C1 segment of cervical spinal cord (tissue), 14 donors: ENCODE measurements at places on chromosomes 2 and 18.

GRCh38 chr2:218027426-218028188 lies 24.8 kb upstream of the TNS1 start:
- no peak for DNase-seq

- DNase-seq, result no peak
Measured at GRCh38 chr2:37477921-37478320, 133.5 kb downstream of the QPCT start.

- DNase-seq, result no peak
Measured at GRCh38 chr2:222318712-222319585, 20.2 kb upstream of the PAX3 start.

- no peak for DNase-seq
Measured at GRCh38 chr18:54388203-54389142, 30.8 kb downstream of the C18orf54 start.

DNA sequence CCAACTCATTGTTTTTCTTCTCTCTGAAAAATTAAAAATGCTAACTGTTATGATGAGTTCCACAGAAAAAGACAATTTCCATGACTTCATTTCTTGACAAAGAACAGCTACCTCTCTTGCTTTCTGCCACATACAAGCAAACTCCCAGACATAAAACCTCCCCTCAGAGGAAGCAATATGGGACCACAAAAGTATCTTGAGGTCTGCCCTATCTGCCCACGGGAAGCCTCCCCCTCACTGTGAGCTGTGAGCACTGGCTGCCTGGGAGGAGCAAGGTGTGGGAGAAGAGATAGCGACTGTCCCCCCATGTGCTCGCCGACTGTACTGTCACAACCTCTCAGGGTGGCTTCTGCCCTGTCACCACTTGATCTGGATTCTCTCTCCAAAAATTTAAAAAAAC lies 69.7 kb upstream of the NRP2 start:
- DNase-seq, result no peak

DNA sequence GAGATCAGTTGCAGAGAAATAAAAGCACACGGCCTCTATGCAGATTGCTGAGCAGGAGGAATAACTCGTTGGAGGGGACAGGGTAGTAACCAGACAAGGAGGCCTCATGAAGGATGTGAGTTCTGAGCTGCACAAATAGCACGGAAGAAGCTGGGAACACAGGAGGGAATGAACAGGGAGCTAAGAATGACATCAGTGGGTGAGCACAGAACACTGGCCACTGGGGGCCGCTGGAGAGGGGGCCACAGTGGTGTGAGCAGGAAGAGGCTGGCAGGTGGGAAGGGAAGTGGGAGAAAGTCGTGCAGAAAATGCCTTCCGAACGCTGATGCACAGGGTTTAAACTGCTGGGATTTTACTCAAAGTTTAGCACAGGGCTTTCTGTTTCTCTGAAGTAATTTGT lies 61.0 kb downstream of the ZAP70 start:
- DNase-seq, result no peak

- no peak for DNase-seq
Measured at GRCh38 chr18:48030616-48031480, 100.4 kb upstream of the SMAD2 start.

GRCh38 chr18:38402509-38402908 lies 836.9 kb upstream of the CELF4 start:
- DNase-seq, result no peak

DNA sequence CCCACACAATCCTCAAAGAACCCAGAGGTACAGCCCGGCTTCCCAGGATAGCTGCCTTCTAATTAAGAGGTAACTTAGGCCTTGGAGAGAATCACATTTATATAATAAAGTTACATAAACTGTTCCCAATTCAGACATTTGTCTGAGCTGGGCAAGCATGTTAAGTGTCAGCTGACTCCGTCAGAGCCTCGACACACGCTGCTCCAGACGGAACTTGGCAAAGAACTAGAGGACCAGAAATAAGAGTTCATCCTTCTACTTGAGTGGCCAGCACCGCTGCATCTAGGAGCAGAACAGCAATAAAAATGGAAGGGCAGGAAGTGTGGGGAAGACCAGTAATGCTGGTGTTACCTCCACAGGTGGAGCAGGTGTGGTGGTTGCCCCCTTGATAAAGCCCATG lies 80.5 kb downstream of the MYO5B start:
- no peak for DNase-seq

GRCh38 chr2:43609290-43609918 lies 13.6 kb upstream of the THADA start:
- DNase-seq, result no peak

DNA sequence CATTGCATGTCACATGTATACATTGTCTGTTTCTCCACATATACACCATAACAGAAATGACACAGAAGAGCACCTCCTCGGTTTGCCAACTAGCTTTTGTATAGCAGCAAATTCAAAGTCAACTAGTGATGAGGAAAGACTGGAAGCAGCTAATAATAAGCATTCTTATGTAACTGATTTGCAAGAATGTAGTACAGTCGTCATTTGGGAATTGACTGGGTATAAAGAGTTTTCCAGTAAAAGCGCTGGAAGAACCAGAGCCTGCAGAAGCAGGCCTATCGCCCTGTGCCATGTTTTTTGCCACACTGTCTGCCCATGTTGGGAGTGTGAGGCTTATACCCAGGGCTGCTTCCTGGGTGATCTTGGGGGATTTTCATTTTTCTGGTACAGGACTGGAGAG lies 310.6 kb downstream of the GBX2 start:
- DNase-seq, result no peak

- DNase-seq, result no peak
Measured at GRCh38 chr2:121504316-121504715, 26.4 kb upstream of the RNU4ATAC start.

GRCh38 chr2:129672521-129672920 lies 306.9 kb upstream of the RAB6C start:
- DNase-seq, result no peak

DNA sequence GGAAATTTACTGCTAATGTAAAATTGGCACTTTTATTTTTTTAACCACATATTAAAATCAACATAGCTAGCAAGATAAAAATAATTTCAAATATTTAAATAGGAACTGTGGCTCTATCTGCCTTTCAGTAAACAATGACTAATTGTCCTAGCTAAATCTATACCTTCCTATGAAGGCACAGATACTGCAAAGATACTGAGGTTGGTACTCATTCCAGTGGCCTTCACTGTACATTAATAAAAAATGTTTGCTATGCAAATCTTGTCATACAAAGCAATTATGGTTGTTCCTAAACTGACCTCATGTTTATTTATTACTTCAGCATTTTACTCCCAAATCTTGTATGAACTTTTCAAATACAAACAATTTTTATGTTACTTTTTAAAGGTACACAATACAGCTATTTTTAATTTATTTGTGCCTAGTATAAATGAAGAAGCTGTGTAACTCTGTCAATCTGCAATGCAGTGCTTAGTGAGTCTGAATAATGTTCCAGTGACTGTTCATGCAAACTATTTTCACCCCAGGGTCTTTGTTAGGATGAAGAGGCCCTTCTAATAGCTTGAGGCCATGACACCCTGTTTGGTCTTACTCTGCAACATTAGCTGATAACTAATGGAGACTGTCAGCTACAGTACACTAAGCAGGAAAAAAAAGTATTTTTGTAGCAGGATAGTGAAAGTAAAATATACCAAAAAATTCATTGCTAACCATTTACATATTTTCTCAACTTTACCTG lies 9.3 kb upstream of the ERBB4 start:
- DNase-seq, result no peak

GRCh38 chr18:79489899-79490625 lies 94.3 kb downstream of the NFATC1 start:
- DNase-seq, result no peak

DNA sequence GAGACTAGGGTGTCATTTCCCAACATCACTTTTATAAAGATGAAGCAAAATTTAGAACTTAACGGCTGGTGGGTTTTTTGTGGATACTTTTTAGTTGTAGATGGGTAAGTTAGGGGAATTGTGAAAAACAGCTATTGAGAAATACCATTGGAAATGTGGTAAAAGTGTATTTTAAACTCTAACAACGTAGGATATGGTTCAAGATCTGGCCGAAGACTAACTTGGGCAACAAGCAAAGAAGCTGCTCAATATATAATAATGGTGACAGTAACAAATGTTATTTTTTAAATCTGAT lies 1.6 kb downstream of the DNAH7 start:
- DNase-seq, result no peak

GRCh38 chr2:7666596-7667259 lies 749.5 kb downstream of the RNF144A start:
- no peak for DNase-seq

GRCh38 chr2:37326285-37326684 lies 1.7 kb upstream of the PRKD3 start:
- no peak for DNase-seq

DNA sequence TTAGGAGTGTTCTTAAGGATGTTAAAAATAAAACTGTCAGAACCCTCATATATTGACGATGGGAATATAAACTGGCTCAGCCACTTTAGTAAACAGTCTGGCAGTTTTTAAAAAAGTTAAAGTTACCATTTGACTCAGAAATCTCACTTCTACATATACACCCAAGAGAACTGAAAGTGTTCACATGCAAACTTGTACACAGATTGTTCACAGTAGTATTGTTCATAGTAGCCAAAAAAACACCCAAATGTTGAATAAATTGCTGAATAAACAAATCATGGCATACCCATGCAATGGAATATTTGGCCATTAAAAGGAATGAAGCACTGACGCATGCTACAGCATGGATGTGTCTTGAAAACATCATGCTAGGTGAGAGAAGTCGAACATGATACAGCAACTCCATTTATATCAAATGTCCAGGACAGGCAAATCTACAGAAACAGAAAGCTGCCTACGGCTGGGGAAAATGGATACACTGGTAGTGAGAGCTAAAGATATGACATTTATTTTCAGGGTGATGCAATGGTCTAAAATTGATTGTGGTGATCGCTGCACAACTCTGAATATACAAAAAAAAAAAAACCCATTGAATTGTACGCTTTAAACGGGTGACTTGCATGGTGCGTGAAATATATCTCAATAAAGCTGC lies 10.1 kb downstream of the RPL31 start:
- DNase-seq, result no peak

GRCh38 chr18:64618390-64618789 lies 469.5 kb upstream of the LINC00305 start:
- DNase-seq, result no peak
